ENCODE measurements at places on chromosomes 16 and 17.

GRCh38 chr16:60485872-60486489, 1550.3 kb downstream of the CDH8 start:
- no peak for DNase-seq

- no peak for DNase-seq
Measured at GRCh38 chr16:2841606-2842339, 11.7 kb downstream of the ZG16B start.

GRCh38 chr16:20399185-20399584, 5.4 kb downstream of the PDILT start:
- no peak for DNase-seq

GRCh38 chr16:57803134-57803990, 1.1 kb upstream of the KIFC3 start:
- DNase-seq = no peak

DNA sequence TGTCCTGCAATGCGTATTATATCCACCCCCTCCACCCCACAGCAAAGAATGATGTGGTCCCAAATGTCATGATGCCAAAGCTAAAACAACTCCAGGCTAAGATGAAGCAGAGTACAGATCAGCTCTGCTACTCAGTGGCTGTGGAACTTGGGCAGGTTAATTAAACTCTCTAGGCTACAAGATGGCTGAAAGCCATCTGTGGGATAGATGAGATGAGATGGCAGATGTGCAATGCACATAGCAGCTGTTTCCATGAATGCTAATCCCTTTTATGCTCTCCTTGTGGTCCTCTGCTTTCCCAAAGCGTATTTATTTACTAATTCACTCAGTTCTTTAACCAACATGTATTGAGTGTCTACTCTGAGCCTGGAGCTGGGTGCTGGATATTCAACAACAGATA, 114.4 kb downstream of the GRIN2A start:
- no peak for DNase-seq

DNA sequence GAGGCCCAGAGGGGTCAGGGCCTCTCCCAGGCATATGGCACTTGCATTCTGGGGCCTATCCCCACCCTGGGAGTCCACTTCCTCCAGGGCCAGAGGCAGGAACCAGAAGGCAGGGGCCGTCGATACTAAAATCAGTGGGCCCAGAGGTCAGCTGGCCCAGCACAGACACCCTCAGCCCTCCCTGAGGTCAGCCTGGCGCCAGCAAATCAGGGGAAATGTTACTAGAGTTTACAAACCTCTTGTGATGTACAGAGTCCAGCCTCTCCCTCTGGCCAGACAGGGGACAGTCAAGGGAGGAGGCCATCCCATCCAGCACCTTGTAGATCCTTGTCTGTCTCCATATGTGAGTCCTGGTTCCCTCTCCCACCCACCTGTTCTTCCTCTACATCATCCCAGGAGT, 10.8 kb downstream of the CDH5 start:
- DNase-seq = no peak

GRCh38 chr17:7109461-7110322, 4.9 kb downstream of the ASGR2 start:
- DNase-seq = no peak

GRCh38 chr17:80941743-80942422, 49.8 kb upstream of the CHMP6 start:
- no peak for DNase-seq

DNA sequence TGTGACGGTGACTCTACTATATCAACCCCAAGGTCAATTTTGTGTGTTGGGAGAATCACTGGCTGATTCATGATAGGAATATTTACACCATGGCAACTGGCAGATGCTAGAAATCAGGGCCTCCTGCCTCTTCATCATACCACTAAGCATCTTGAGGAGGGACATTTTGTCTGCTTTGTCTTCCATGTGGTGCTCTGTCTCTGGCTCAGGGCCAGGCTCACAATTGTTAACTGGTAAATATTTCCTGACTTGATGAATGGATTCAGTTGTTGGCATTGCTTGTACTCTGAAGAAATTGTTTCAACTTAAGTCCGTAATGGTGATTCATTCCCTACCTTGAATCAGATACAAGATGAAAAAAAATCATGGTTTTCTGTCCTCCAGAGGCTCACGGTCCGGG, 292.7 kb downstream of the HAPSTR1 start:
- no peak for DNase-seq

DNA sequence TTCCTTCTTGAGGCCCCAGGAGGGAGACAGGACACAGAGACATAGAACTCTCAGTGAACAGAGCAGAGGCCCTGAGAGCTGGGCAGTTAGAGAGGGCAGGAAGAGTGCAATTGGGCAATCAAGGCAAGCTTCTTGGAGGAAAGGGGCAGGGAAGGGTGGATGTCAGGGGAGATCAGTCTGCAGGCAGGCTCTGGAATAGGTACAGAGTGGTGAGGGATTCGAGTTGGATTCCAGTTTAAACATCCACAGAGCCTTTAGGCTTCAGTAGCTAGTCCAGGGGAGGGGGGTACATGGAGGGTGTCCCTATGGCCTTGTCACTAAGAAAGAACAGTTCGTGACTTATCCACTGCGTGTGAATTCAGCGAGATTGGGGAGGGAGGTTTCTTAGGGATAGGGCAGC, 2.0 kb downstream of the PYY start:
- DNase-seq = no peak

All from activated T-cell treated with anti-CD3 and anti-CD28 coated beads for 1 hour (primary cell).